ENCODE measurements at places on chromosomes 11 and 22. TPM values are rescaled to one million over a fixed set of nuclear protein-coding genes. Genes with fewer than 3 reads are reported as not detected.
A peak's percentile ranks its signal among the peaks of the same experiment; 100 is the strongest.

GRCh38 chr11:19091366-19091765 lies 25.6 kb upstream of the ZDHHC13 start:
- no peak for DNase-seq

- DNase-seq, result no peak
Observed at GRCh38 chr11:87144252-87144651, 106.5 kb downstream of the TMEM135 start.

GRCh38 chr22:32326647-32327046 lies 31.0 kb upstream of the RFPL3 start:
- DNase-seq, result peak; percentile 12

DNA sequence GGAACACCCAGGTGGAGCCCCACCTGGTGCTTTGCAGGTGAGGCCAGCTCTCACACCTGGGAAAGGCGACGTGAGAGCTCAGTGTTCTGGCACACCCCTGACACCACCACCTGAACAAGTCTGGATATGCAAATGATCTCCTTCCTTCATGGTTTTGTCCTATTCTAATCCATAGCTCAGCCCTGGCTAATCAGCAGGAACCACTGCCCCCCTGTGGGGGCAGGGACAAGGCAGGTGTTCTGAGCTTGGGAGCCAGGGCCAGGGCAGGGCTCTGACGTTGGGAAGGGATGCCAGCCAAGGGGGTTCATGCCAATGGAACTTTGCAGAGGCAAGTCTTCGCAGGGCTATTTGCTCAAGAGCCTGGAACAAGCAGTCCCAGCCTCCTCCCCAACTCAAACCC lies 144.2 kb downstream of the TRIM29 start:
- no peak for DNase-seq

DNA sequence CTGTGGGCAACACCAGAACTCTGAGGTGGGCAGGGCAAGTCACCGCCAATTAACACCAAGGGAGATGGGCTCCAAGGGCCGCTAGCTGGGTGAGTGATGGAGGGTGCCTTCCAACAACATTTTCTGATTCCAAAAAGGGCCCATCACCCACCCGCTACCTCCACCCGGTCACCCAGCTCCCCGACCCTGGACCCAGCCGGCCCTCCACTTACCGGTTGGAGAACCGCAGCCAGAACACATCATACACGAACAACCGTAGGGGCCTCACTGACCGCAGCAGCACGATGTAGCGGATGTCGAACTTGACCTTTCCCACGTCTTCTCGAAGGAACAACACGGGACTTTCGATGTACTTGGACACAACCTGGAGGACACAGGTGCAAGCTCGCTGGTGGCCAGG lies 14.7 kb downstream of the TTLL12 start:
- DNase-seq, result no peak

GRCh38 chr11:134481933-134482527 lies 70.0 kb upstream of the B3GAT1 start:
- DNase-seq, result no peak

DNA sequence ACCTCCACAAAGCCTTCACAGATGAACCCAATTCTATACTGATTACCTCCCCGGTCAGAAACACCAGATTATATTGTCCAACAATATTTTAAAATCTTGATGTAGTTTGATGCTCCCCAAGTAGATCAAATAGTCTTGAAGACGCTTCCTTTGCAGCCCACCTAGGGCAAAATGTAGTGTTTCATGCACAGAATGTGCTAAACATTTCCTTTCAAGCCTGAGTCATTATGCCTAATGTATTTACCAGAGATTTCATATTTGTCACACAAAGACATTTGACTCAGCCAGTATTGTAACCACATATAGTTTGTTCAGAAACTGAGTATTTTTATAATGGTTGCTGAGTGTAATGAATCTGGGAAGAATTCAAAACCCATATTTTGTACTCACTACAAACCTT lies 1396.8 kb downstream of the LRRC4C start:
- no peak for DNase-seq

- no peak for DNase-seq
Observed at GRCh38 chr11:8656291-8656690, 26.2 kb downstream of the TRIM66 start.

HIC2 gene
- 4.0 TPM for total RNA-seq

NCF4 gene
- total RNA-seq, result 27.2 TPM

OR52I2 gene
- total RNA-seq, result not detected

CBLIF gene
- not detected for total RNA-seq

SCGB1A1 gene
- total RNA-seq, result not detected

GPR83 gene
- total RNA-seq, result not detected

All from ureter (tissue), 1 donor.